Kidney glomerular epithelial cell (primary cell): ENCODE measurements at places on chromosomes 2 and 18.
A peak's percentile ranks its signal among the peaks of the same experiment; 100 is the strongest.

DNA sequence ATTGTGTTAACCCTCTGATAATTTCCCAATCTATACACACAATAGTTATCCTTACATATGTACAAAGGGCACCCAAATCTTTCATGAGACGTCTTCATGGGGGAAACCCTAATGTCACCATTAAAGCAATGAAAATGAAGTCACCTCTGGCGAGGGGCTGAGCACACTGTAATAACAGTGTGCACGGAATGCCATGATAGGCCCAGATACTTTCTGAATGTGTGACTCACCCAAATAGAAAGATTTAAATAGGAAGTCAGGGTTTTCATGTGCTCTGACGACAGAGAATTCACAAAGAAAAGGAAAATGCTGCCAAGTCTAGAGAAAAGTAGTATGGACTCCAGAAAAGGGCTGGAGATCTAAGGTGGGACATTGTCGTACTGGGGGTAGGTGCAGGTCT, 128.3 kb downstream of the SATB2 start:
- no peak for DNase-seq

DNA sequence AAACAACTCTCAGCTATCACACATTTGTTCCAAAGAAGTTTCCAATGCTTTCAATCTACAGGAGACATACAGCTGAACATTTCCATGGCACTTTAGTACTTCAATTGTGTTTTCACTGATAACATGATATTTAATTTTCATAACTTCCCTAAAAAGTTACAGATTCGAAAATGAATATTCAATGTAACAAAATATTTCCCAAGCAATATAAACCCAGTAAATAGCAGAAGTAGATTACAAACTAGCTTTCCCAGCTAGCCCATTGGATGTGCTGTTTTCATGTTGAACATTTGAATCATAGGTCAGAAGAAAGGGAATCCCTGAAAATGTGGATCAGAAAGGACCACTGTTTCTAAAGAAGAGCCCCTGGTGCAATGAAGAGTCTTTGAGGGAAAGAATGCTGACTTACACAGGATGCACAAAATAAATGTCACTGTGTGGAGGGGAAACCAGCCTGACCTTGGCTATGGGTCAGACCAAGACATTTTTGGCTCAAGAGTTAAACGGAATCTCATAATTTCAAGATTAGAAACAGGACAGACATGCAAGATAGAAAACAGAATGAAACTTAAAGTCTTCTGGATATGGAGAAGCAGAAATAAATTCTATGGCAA, 22.5 kb downstream of the CYTIP start:
- no peak for DNase-seq

DNA sequence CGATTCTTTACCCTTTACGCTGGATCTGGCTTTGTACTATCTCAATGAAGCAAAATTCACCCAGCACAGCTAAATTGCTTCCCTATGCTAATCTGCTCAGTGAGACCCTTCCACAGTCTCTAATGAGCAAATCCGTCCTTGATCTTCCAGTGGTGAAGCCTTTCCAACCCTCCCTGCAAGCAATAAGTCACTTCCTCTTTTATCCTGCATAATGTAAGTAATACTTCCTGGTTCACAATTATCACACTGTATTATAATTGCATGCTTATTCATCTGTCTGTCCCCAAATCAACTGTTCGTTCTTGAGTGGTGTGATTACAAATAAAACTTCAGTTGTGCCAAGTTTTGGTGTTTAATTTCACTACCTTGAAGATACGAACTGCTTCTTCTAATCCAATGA, 404.0 kb downstream of the ADCYAP1 start:
- no peak for DNase-seq

GRCh38 chr2:164841719-164842623, at the start of gene COBLL1:
TSS of gene COBLL1 (minus strand) at chr2:164841823. CDS start at chr2:164841196, 627 bp downstream.
- peak; percentile 89 for DNase-seq

DNA sequence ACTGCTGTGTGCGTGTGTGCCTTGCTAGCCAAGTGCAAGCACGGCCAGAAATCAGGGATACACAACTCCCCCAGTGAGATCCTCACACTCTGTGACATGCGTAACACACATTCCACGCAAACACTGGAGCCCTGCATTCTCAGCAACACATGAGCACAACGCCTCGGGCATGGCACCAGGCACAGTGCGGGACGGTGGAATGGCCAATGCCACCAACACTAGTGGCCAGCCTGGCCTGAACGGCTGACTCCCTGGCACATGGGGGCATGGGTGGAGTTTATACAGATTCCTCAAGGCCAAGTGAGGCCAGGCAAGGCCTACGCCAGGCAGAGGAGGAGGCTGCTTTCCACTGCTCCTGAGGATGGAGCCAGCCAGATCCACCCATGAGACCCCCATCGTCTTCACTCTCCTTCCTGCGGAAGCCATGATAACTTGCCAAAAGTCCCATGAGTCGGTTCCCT, 56.2 kb downstream of the ANKMY1 start:
- DNase-seq, result no peak
